Activated CD8-positive, alpha-beta memory T cell treated with anti-CD3 and anti-CD28 coated beads for 24 hours (primary cell): ENCODE measurements at places on chromosomes 4 and X.

DNA sequence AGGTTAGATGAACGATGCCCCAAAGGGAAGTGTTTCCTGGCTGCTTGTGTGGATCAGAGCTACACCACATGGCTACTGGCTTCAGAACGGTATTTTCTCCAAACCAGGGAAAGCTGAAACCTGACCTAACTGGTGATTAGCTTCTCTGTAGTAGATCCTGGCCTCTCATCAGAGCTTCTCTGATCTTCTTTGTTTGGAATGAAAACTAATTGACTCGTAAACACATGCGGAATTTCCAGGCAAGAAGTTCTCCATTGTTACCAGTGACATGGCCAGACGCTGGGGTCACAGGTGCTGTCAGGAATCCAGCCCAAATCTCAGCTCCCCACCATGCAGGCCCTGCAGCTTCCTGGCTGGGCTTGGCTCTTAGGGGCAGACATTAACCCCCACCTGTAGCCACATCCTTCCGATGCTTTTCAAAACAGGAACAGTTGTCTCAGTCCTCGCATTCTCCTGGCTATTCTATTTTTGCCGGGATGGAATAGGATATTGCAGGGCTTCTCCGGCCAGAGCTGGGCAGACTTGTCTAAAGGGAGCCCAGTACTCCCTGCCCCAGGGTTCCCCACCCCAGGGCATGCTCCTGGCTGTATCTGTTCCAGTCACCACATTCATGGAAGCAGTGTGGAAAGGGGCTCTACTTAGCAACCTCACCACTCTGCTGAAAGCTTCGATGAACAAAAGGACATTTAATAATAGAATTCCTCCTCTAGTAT lies 305.4 kb upstream of the F9 start:
- no peak for DNase-seq

- DNase-seq: no peak
Measured at GRCh38 chrX:38857736-38858523, 56.7 kb downstream of the MID1IP1 start.

- no peak for DNase-seq
Measured at GRCh38 chr4:109787807-109788206, 14.0 kb downstream of the CFI start.

DNA sequence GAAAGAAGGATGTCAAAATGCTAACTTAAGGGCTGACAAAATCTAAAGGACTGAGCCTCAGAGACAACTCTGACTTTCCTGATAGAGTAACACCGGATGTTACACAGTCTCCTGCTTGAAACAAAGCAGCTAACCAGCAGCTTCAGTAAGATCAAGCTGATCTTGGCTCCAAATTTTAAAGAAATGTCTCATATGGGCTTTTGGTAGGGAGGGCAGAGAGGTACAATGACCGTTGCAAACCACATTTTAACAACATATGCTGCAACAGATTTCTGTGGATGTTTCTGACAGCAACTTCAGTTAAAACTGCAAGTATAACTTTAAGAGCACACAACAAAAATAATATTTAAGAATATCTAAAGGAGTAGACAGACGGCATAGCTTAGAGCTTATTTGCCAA lies 9.1 kb downstream of the RPGR start:
- DNase-seq: no peak

GRCh38 chr4:165185448-165185847 lies 21.9 kb upstream of the KLHL2 start:
- no peak for DNase-seq

DNA sequence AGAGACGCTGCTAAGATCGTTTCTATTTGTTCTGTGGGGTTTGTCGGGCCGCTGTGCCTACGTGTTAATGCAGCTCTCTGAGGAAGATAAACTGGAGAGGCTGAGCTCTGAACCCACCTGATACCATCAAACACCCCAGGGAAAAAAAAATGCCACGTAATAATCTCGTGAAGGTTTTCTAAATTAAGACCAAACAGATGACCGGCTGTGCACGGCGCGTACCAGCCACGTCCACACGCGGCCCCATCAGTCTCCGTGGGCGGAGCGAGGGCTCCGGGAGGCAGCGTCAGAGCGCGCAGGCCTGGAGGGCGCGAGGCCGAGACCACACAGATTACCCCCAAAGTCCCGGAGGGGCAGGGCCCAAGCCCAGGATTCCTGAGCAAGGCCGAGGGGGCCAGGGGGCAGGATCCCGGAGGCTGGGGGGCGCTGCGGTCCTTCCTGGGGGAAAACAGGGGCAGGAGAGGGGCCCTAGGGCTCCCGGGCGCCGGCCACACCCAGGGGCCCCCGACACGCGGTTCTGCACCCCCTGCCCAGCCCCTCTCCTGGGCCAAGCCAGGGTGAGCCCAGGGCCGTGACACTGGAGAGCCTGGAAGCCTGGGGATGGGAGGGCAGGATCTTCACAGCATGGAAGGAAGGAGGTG lies 91.9 kb downstream of the FAM53A start:
- no peak for DNase-seq

GRCh38 chr4:62131049-62131448 lies 930.9 kb downstream of the ADGRL3 start:
- DNase-seq: no peak

GRCh38 chr4:106090826-106091225 lies 195.6 kb downstream of the NPNT start:
- no peak for DNase-seq

- no peak for DNase-seq
Measured at GRCh38 chr4:185576962-185577950, 41.9 kb upstream of the PDLIM3 start.

- DNase-seq: no peak
Measured at GRCh38 chrX:19541196-19541595, 25.9 kb upstream of the MAP3K15 start.

DNA sequence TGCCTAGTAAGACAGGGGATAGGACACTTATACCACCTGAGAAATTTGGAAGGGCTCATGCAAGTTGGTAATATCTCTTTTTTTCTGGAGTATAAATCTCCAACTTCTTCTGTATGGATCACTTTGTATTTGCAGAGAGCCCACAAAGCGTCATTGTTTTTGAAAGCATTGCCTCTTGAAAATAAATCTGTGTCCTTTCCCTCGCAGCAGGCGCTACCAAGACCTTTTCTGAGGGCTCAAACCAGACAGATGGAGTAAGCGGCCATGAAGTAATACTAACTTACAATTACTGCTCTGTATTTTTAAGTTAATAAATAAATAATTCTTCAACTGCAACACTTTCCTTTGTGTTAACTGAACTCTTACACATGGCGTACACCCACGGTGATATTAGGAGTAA lies 56.0 kb upstream of the FBXW7 start:
- no peak for DNase-seq

GRCh38 chr4:116361790-116362189 lies 723.6 kb downstream of the TRAM1L1 start:
- DNase-seq: no peak

GRCh38 chrX:1306909-1307625 lies 29.5 kb upstream of the IL3RA start:
- DNase-seq: no peak

GRCh38 chr4:123325241-123325681 lies 71.3 kb upstream of the SPRY1 start:
- DNase-seq: no peak

- no peak for DNase-seq
Measured at GRCh38 chrX:378443-378842, 8.3 kb downstream of the PPP2R3B start.

DNA sequence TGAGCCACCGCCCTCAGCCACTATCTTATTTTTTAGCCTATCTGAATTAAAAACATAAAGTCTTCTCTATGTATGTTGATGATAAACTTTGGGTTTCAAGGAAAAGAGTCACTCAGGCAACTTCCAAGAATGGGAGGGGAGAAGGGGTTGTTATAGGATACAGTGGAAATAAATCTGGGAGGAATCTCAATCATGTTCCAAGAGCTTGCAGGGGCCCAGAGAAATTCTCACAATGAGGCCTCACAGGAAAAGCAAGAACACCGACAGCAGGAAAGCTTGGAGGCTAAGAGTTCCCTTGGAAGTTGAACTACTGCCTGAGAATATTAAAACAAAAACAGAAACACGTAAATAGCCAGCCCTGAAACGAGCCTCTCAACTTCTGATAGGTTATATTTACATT lies 384.6 kb upstream of the IGFBP7 start:
- DNase-seq: no peak

DNA sequence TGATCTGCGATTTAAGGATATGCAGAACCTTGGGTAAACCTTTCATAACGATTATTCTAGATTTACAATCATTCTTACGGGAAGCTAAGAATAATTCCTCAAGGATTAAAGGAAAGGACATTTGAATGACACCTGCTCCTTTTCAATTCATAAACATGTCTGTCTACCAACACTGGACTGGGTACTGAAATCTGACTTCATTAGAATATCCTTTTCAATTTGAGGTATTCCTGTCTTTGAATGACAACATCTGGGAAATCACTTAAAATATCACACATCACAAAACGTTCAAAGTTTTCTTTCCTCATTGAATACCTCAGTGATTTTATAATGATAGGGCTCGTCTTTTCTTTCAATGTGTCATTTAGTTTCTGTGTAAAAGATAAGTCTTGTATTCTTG lies 87.7 kb downstream of the CFAP47 start:
- DNase-seq: no peak

DNA sequence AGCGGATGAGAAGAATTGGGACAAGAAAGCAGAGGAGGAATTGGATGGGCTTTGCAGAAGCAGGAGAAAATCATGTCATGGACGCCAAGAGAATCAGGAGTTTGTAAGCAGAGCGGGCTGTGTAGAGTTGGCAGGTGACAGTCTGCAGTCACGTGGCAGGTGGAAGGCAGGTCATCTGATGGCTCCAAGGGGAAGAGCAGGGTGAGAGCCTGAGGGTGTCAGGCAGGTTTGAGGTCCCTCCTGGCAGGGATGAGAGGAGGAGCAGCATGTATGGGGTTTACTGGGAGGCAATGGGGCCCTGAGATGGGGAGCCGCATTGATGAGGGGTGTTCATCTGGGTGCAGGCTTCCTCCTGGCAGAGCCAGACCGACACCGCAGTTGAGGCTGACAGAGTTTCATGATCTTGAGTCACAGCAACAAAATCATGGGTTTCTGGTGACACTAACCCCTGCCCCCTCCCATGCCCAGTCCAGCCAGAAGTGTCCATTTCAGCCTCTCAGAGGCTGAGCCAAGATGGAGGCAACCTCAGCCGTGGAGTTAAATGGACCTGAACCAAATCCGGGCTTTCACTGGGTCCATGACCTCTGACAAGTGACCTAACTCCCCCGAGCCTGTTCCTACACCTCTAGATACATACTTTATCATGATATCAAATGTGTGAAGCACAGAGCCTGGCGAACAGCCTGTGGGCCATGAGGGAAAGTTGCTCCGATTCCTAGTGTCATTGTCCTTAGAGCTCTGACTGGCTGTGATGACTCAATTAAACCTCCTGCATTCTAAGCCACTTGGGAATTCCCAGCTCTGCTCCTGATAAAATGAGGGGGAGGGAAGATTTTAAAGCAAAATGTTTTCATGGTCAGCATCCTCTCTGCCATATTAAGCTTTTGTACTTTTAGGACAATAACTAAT lies 36.1 kb downstream of the EVC start:
- DNase-seq: peak; percentile 17

- DNase-seq: no peak
Measured at GRCh38 chr4:11748164-11748872, 319.6 kb upstream of the HS3ST1 start.

- DNase-seq: no peak
Measured at GRCh38 chr4:153502584-153502983, 36.4 kb downstream of the TMEM131L start.

DNA sequence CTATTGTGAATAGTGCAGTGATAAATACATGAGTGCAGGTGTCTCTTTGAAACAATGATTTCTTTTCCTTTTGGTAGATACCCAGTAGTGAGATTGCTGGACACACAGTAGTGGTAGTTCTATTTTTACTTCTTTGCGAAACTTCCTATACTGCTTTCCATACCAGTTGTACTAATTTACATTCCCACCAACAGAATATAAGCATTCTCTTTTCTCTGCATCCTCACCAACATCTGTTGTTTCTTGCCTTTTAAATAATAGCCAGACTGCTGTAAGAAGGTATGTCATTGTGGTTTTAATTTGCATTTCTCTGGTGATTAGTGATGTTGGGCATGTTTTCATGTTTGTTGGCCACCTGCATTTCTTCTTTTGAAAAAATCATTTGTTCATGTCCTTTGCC lies 105.9 kb downstream of the COL4A6 start:
- no peak for DNase-seq

DNA sequence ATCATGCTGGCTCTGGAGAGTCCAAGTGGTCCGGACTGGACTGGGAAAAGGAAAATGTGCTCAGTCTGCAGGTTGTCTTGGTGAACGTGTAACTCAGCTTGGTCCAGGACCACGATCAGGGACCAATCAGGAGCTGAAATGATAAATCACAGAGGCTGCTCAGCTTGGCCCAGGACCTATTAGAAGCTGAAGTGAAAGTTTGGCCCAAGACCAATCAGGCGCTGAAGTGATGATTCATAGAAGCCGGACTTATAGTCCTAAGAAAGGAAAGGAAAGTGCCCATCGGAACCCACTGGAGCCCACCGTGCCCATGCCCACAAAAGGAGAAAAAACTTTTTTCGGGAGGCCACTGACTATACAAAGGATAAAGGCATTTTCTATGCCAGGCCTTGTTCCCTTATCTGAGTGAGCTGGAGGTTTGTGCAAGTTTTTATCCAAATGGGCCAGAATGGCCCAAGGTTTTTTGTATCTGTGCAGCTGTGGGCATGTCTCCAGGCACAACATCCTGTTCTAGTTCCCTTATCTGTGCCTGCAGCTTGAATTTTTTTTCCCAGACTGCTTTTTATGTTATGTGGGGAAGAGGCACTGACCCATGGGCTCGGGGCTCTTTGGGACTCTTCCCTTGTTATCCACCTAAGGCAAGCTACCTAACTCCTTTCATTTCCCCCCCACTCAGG lies 194.4 kb downstream of the FAM133A start:
- no peak for DNase-seq

DNA sequence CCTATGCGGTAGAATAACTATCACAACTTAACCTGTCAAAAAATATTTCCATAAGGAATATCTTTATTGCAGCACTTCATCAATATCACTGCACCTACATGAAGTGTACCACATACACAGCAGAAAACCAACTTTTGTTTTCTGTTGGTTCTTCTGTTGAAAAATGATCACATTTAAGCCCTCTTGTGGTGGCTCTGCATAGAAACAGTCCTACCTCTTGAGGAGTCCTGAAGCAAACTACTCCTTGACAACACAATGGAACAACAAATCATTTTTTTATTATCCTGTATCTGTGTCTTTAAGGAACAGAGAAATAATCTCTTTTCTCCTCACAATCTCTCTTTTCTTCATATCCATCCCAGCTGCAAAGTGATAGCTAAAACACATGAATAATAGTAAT lies 39.8 kb upstream of the ATOH1 start:
- no peak for DNase-seq

DNA sequence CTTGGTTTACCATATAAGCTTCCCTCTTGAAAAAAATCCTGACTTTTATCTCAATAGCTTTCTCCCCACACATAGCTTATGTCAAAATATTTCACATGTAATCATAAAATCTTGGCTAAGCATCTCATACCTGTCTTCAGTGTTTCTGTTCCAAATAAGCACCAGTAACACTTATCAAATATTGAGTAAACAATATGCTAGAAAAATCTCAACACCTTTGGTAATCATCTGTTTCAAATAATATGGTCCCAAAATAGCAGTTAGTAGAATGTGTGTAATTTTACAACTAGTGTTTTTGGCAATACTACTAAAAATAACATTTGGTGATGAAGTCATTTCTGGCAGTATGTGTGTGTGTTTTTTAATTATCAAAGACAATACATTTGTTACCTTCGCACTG lies 2138.2 kb downstream of the PCDH7 start:
- DNase-seq: no peak

GRCh38 chrX:40021647-40022046 lies 76.1 kb downstream of the BCOR start:
- no peak for DNase-seq
